ENCODE measurements at places on chromosomes 7 and 10.

DNA sequence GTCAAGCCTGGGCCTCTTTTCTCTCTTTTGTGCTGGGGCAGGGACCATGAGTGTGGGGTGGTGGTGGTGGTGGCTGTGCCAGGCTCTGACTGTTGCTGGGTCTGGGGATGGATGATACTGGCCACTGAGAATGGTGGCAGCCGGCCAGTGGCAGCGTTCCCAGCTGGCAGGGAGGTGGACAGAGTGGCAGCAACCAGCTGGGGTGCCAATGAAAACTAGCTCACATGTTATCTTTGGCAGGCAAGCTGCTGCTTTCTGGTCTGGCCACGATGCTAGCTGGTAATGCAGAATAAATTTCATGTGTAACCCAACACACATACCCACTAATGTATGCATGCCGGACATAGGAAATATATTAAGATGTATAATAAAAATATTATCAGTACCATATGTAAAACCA, 95.0 kb upstream of the SLC26A5 start:
- DNase-seq, result no peak

DNA sequence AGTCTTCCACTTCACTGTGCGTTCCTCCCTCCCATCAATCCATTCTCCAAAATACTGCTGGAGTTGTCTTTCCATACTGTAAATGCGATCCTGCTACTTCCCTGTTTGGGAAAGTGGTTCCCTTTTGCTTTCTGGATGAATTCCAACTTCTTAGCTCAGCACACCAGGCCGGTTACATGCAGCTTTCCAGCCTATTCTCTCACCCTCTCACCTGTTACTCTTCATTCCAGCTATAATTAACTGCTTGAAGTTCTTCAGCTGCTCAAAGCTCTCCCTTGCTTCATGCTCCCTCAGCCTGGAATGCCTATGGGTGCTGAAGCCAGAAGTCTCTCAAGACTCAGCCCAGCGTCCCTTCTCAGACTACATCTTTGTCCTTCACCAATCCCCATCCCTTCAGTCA, 6.0 kb upstream of the ZNRF2 start:
- no peak for DNase-seq

DNA sequence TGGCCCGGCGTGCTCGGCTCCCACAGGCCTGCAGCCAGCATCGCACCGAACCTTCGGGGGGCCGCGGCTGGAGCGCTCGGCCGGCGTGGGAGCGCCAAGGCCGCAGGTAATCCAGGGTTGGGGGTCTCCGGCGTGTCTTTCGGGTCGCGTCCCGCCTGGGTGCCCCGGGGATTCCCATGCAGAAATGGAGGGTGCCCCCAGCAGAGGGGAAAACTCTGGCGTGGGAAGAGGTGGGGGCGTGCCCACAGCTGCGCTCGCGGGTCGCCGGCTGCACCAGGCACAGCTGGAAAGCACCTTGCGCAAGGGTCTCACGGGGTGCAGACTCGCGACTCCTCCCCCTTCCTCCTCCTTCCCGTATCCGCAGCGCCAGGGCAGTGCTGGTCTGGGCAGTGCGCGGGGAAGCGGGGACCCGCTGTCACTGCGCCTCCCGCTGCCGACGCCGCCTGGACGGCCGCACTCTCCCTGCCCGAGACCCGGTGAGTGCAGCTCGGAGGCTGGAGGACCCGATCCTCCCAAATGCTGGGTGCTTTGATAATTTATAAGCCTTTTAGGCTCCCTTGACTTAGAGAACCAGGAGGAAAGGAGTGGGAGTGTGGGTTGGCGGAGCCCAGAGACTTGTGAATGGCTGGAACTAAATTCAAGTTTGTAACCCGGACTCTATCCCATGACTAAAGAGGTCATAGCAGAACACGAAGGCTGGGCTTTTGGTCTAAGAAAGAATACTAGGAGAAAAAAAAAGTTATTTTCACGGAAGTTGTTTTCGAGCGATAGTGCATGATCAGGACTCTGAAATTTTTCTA, 489 bp downstream of the MAP3K8 start:
- no peak for DNase-seq

- peak; percentile 3 for DNase-seq
Observed at GRCh38 chr7:22302951-22303423, 54.0 kb downstream of the RAPGEF5 start.

- DNase-seq, result no peak
Observed at GRCh38 chr10:95873139-95873538, 34.6 kb upstream of the CC2D2B start.

DNA sequence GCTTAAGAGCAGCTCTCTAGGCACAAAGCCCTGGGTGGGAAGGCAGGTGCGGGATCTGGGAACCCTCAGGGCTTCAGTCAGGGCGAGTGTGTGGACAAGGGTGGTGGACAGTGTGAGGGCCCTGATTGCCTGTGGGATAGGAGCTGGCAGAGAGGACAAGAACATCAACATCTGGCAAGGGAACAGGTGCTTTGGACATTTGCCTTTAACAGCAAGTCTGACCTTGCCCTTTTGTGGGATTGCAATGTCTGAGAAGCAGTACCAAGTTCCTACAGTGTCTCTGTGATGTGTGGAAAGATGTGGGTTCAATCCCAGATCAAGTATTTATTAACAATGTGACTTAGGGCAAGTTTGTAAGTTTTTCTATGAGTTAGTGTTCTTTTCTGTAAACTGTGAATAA, 46.7 kb downstream of the TFAM start:
- no peak for DNase-seq

- DNase-seq, result no peak
Observed at GRCh38 chr10:69497611-69498390, 46.5 kb downstream of the TSPAN15 start.

DNA sequence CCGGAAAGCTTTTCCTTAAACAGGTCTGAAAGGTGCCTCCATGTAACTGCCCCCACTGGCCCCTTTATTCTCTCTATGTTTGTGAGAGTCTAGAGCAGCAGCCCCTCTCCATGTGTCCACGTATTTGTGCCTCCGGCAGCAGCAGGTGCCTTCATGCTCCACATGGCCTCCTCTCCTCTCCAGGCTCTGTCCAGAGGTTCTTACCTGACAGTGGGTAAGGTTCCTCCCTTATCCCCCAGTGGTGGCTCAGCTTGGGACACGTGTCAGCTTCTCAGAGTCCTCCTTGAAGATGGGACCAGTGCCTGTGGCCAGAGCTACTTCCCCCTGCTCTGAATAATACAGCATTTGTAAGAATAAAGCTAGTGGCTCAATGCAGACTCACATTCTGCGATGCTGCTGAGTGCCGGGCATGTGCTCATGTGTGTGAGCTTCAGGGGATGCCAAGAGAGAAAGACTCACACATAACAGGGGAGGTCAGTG, 7.9 kb downstream of the CALML3 start:
- no peak for DNase-seq

Data from fibroblast of skin of left quadriceps (primary cell).